Prostate gland (tissue), 2 donors: ENCODE measurements at places on chromosomes 7 and 10.

DNA sequence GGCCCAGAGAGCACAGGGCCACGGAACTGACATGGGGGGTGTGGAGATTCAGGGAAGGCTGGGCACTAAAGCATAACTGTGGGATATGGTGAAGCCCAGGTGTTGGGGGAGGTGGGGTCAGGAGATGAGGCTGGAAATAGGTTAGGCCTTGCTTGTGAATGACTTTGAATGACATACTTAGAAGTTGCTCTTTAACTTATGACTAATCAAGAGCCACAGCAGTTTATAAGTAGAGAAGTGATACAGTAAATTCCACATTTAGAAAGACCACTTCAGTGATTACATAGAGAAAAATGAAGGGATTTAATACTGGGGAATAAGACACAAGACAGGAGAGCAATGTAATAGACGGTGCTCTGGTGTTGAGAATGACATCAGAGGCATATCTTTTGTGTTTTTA is 120.8 kb upstream of the SEC61G start:
- DNase-seq, result no peak
- no peak overlapping the region for H3K27ac ChIP-seq
- no peaks in the 10 kb centered on the region for H3K4me1 ChIP-seq
- H3K36me3 ChIP-seq, result no peaks in the 10 kb centered on the region
- no peak overlapping the region for H3K4me3 ChIP-seq

- no peaks in the 10 kb centered on the region for H3K36me3 ChIP-seq
- no peak overlapping the region for H3K27ac ChIP-seq
- DNase-seq, result no peak
- no peaks in the 10 kb centered on the region for H3K27me3 ChIP-seq
These were observed 294.9 kb downstream of the GLRX3 start for GRCh38 chr10:130430852-130431704.

DNA sequence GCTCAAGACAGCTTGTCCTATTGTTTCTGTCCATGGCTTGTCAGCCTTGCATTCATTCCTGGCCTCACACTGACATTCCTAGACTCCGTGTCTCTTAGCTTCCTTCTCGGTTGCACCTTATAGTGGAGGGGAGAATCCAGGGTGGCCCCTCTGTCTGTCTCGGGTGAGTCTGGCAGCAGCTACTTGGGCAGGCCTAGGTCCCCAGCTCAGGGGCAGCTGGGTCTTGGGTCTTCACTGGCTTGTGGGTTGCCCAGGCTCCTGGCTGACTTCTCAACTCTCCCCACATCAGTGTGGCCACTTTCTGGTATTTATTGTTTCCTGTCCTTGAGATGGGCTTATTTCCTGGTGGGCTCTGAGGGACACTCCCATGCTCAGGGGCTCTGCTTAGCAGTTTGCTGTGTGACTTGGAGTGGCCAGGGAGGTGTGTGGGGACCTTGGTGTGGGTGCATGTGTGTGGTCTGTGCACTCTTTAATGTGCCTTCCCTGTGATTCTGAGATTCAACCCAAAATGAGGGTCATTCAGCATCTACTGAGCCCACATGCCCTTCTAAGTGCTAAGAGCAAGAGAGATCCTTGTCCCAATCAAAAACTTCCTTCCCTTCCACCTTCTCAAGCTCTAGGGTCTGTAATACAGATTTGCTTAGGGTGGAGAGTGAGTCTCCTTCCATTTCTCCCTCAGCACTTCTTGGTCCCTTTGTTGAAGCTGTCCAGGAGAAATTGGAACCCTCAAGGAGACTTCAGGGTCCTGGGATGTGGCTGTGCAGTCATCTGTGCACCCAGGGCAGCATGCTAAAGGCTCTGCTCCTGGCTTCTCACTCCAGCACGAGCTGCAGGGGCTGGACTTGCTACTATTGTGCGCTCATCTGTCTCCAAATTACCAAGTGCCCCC is 20.1 kb downstream of the UPP1 start:
- H3K27me3 ChIP-seq, result no peaks in the 10 kb centered on the region
- H3K36me3 ChIP-seq, result no peaks in the 10 kb centered on the region
- H3K4me1 ChIP-seq, result no peaks in the 10 kb centered on the region
- DNase-seq, result no peak

DNA sequence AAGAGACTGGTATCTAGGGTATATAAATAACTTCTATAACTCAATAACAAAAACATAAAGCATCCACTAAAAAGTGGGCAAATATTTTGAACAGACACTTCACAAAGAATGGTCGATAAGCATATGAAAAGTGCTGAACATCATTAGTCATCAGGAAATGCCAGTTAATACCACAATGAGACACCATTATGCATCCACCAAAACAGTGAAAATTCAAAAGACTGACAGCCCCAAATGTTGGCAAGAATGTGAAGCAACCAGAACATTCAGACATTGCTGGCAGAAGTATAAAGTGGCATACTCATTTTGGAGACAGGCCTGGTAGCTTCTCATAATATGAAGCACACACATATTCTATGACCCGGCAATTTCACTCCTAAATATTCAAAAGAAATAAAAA is 26.5 kb upstream of the GSAP start:
- H3K4me3 ChIP-seq, result no peak overlapping the region
- H3K27ac ChIP-seq, result no peak overlapping the region
- H3K27me3 ChIP-seq, result no peaks in the 10 kb centered on the region
- H3K36me3 ChIP-seq, result no peaks in the 10 kb centered on the region
- no peaks in the 10 kb centered on the region for H3K4me1 ChIP-seq

- no peaks in the 10 kb centered on the region for H3K27me3 ChIP-seq
- H3K4me1 ChIP-seq, result no peaks in the 10 kb centered on the region
- DNase-seq, result no peak
- H3K4me3 ChIP-seq, result no peak overlapping the region
- H3K27ac ChIP-seq, result no peak overlapping the region
These were observed 13.1 kb downstream of the LRRC4 start for GRCh38 chr7:128017862-128018845.

DNA sequence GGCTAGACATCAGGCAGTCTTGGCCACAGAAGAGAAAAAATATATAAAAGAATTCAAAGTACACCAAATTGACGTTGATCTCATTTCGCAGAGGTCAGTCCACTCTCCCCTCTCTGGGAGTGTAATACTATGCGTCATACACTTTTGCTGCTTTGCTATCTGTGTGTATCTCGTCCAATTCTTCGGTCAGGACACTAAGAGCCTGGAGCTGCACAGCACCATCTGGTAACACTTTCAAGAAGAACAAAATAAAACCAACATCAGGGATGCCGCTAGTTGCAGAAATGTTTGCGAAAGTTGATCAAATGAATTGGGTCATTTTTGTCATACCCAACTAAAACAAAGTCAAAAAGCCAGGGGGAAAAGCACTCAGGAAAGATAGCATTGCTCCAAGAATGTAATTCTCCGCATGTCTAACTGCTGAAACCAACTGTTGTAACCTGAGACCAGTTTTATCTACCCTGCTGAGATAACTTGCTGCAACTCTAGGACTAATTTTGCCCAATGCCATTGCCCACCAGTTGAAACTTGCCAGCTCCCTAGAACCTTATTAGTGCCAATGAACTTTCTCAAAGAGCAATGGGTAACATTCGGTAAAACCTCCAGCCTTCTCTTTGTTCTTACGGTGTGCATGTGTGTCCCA is 23.0 kb downstream of the TMEM176A start:
- no peak for DNase-seq
- no peak overlapping the region for H3K4me3 ChIP-seq
- H3K4me1 ChIP-seq, result no peaks in the 10 kb centered on the region
- no peaks in the 10 kb centered on the region for H3K27me3 ChIP-seq

GRCh38 chr10:3364768-3365480 is 192.3 kb upstream of the PITRM1 start:
- no peak overlapping the region for H3K4me3 ChIP-seq
- H3K4me1 ChIP-seq, result no peaks in the 10 kb centered on the region
- H3K27ac ChIP-seq, result no peak overlapping the region
- no peak for DNase-seq

DNA sequence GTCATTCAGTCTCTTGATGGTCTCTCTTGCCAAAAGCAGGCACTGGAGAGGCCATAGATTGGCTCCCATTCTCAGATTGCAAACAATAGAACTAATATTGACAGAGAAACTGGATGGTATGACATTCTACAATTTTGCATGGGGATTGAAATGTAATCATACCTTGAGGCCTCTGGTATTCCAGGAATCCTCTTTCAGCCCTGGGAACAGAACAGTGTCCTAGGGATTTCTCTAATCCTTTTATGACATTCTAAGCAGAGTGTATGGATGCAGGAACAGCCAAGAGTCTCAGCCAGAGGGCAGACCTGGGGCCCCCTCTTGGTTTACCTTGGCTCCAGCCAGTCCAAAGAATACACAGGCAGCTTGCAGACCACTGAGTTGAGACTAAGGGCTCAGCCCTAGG is 206.4 kb downstream of the KCNMA1 start:
- DNase-seq, result peak; percentile 46
- H3K4me3 ChIP-seq, result no peak overlapping the region
- no peak overlapping the region for H3K27ac ChIP-seq
- H3K27me3 ChIP-seq, result no peaks in the 10 kb centered on the region
- no peaks in the 10 kb centered on the region for H3K36me3 ChIP-seq

GRCh38 chr10:79285315-79286197 is 61.7 kb upstream of the PPIF start:
- DNase-seq, result no peak
- H3K27ac ChIP-seq, result peak overlapping the region; percentile 26
- no peaks in the 10 kb centered on the region for H3K4me1 ChIP-seq

DNA sequence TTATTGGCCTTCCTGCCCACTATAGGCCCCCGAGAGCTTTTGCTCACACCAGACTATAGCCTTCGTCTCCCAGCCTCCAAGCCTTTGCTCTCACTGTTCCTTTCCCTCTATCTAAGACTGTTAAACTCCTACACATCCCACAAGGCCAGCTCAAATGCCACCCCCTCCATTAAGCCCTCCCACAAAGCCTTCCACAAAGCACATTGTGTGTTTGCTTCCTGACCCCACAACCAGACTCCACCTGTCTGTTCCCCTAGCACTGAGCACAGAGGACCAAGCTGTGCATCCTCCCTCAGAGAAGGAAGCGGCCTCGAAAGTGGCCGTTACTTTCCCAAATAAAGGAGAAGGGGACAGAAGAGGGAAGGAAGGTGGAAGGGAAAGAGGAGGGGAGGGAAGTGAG is 1.3 kb downstream of the LOXL4 start:
- no peaks in the 10 kb centered on the region for H3K36me3 ChIP-seq
- no peaks in the 10 kb centered on the region for H3K27me3 ChIP-seq
- H3K4me3 ChIP-seq, result no peak overlapping the region
- DNase-seq, result no peak
- peaks cover 5% of the 10 kb centered on the region for H3K4me1 ChIP-seq

GRCh38 chr7:45290880-45291279 is 133.3 kb downstream of the RAMP3 start:
- H3K27ac ChIP-seq, result no peak overlapping the region
- no peaks in the 10 kb centered on the region for H3K4me1 ChIP-seq
- H3K36me3 ChIP-seq, result no peaks in the 10 kb centered on the region
- no peak overlapping the region for H3K4me3 ChIP-seq
- no peaks in the 10 kb centered on the region for H3K27me3 ChIP-seq

DNA sequence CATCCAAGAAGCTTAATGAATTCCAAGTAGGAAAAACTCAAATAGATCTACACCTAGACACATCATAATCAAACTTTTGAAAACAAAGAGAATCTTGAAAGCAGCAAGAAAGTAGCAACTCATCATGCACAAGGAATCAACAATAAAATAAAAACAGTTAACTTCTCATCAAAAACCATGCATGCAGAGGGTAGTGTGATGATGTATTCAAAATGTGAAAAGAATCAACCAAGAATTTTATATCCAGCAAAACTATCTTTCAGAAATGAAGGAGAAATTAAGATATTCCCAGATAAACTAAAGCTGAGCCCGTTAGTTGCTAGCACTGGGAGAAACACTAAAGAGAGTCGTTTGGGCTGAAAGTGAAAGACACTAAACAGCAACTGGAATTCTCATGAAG is 4.3 kb upstream of the PARP12 start:
- no peaks in the 10 kb centered on the region for H3K36me3 ChIP-seq
- no peak overlapping the region for H3K27ac ChIP-seq
- no peaks in the 10 kb centered on the region for H3K27me3 ChIP-seq
- no peak for DNase-seq
- no peaks in the 10 kb centered on the region for H3K4me1 ChIP-seq
- H3K4me3 ChIP-seq, result no peak overlapping the region

DNA sequence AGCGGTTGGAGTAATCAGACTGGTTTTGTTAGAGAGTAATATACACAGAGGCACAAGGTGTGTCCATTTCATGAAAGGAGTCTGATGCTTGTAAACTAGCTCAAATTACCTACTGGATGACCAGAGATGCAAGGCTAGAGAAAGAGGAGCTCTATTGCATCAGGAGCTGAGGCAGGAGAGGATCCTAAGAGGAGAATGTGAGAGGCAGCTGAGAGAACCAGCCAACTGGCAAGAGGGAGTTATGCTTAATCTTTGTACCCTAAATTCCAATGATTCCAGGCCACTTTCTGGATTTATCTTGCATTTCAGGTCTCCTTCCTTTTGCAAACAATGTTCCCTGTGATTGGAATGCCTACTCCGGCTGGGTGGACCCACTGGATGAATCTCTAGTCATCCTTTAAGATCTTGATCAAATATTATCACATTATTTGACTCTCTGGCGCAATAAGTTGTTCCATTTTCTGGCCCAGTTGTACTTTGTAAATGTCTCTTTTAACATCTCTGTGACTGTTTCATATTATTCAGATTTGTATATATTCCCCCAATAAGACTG is 57.5 kb upstream of the PTPN12 start:
- no peak overlapping the region for H3K4me3 ChIP-seq
- H3K36me3 ChIP-seq, result no peaks in the 10 kb centered on the region
- no peaks in the 10 kb centered on the region for H3K27me3 ChIP-seq
- H3K27ac ChIP-seq, result peak overlapping the region; percentile 26
- H3K4me1 ChIP-seq, result peaks cover 3% of the 10 kb centered on the region

DNA sequence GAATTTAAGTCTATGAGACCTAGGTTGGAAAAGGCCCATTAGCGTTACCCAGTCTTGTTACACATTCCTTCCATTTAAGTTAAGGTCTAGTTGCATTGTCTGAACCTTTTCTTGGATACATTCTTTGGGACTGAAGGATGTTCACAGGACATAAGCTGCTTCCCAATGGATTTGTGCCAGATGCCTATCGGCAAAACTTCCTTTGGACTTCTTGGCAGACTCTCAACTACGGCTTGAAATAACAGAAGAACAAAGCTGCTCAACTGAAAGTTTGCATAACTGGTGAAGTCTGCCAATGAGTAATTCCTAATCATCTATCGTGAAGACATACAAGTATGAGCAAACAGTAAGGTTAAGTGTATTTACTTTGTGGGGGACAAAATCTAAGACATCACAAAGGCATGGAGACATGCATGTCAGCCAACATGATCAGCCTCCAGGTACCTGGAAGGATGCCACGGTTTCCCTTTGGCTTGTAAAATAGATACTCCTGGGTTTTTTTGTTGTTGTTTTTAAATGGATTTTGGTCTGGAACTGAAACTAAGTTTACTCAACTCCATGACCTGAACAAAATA is 35.4 kb downstream of the MALSU1 start:
- no peaks in the 10 kb centered on the region for H3K27me3 ChIP-seq
- H3K27ac ChIP-seq, result no peak overlapping the region
- no peak overlapping the region for H3K4me3 ChIP-seq
- H3K36me3 ChIP-seq, result no peaks in the 10 kb centered on the region
- DNase-seq, result peak; percentile 73

DNA sequence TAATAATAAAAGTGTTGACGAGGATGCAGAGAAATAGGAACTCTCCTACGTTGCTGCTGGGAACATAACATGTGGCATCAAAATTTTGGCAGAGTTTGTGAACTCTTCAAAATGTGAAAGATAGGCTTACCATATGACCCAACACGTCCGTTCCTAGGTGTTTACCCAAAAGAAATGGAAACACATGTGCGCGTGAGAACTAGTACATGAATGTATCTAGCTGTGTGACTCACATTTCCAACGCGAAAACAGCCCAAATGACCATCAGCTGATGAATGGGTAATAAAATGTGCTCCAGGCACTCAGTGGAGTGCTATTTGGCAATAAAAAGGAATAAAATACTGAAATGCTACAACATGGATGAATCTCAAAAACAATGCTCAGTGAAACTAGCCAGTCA is 10.4 kb upstream of the ELFN1 start:
- no peak overlapping the region for H3K27ac ChIP-seq
- H3K4me1 ChIP-seq, result no peaks in the 10 kb centered on the region
- H3K36me3 ChIP-seq, result no peaks in the 10 kb centered on the region
- no peak for DNase-seq
